NCI-H1092 treated with DMSO at 0.1 percent for 48 hours (cell line): ENCODE measurements at places on chromosomes 16 and 17.
A peak's percentile ranks its signal among the peaks of the same experiment; 100 is the strongest.

DNA sequence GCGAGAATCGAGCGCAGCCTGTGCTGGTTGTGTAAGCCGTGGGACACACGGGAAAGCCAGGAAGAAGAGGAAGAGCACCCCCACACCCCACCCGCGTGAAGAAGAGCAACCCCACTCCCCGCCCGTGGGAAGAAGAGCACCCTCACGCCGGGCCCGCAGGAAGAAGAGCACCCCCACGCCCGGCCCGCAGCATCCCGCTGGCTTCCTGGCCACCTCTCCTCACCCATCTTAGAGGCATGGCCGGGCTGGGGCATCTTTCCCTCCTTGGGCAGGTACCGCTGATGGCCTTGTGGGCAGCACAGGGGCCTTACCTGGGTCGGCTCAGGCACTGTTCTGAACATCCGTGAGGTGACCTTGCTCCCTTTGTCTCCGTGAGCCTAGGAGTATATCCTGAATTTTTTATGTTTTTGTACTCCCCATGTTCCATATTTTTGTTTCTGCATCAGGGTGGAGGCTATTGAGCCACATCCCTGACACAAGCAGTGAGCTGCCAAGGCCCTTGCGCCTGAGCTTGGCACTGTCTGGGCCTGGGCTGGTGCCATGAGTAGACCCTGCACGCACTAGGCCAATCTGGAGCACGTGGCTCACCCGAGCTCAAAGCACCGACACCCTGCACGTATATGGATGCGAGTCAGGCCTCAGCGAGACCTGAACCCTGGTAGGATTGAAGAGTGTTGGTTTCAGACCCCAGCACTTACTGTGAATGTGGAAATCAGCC, 71.4 kb upstream of the KCTD5 start:
- no peak for DNase-seq

DNA sequence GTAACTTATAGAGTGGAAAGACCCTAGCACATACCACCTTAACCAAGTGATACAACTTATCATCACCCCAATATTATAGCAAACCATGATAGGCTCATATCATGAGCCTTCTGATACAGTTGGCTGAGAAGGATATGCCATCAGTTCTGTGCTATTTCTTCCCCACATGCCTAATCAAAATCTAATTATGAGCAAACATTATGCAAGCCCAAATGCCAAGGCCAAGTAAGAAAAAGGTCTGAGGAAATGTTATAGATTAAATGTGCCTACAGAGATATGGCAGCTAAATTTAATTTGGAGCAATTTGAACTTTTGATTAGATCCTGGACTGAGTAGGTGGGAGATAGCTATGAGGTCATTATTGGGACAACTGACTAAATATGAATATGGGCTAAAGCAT, 225.9 kb upstream of the PMFBP1 start:
- no peak for DNase-seq

- no peak for DNase-seq
These were observed 19.2 kb downstream of the FAM234A start for GRCh38 chr16:253833-254232.

DNA sequence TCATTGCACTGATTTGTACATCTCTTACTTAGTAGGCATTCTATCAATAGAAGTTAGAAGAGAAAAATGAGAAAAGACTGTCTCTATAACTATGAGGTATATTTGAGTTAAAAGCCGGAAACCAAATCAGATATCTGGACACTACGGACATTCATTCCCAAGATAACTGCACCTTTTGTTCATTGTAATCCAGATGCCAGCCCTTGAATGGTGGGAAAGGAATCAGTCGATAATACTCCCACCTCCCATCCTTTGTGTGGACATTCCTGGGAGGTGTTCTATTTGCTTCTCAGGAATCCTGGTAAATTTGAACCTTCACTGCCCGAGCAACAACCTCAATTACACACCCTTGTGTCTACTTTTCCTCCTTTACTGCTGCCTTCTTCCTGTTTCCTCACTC, 225.2 kb downstream of the CHD9NB start:
- no peak for DNase-seq

DNA sequence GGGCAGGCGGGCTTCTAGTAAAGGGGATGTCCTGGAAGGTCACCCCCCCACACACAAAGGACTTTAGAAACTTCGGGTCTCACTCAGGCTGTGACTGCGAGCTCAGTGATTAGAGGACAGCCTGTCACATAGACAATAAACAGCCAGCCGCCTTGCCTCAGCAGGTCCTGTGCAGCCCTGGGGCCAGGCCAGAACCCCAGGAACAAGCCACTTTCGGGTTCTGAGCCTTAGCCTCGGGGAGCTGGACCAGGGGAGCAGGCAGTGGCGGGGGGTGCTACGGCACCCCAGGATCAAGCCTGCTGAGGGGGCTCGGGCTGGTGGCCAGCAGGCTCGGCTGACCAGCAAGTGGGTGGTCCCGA, 1.1 kb downstream of the GAS7 start:
- DNase-seq, result no peak

- no peak for DNase-seq
These were observed 32.2 kb downstream of the FAM222B start for GRCh38 chr17:28810437-28810836.

DNA sequence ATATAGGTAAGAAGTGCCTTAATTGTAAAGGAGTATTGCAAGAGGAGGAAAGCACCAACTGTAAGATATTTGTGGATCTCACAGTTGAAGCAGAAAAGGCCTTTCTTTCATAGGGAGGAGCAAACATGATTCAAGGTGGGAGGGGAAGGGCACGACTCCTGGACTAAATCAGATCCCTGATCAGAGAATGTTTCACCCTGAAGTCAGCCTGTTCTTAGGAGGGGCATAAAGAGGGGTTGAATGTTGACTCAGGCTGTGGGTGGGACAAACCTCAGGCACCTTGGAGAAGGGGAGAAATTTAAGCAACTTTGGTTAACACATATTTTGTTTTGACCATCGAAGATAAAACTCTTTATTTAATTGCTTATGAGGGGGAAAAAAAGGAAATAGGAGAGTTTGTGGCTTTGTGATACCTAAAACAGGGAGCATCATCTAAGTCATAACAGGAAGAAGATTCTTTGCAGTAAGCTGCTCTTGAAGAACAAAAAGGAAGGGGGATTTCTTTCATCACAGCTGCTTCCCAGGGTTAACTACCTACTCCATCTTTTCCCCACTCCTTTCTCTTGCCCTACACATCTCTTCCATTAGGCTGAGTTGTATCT, 158.6 kb upstream of the ZNF267 start:
- DNase-seq, result no peak

GRCh38 chr17:31415004-31415454, 23.6 kb downstream of the RAB11FIP4 start:
- no peak for DNase-seq

DNA sequence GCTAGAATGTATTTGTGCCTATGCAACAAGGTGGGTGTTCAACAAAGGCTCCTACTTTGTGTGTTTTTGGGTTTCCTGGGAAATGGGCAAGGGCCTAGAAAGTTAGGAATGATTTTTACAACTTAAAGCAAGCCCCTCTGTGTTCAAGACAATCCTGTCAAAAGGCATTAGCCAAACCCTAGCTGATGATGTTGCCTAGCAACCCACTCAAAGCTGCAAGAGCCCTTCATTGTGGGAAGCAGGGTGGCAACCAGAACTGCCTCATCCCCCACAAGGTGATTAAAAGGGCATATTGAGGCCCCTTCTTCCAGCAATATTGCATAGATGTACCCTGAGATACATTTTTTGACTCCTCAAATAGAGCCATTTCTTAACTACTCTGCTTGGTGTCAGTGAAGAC, 16.0 kb upstream of the RASL10B start:
- no peak for DNase-seq

- no peak for DNase-seq
These were observed 54.9 kb downstream of the ABCC6 start for GRCh38 chr16:16168431-16168830.

GRCh38 chr16:526181-527014, 1.1 kb upstream of the CAPN15 start:
- DNase-seq, result peak; percentile 51

DNA sequence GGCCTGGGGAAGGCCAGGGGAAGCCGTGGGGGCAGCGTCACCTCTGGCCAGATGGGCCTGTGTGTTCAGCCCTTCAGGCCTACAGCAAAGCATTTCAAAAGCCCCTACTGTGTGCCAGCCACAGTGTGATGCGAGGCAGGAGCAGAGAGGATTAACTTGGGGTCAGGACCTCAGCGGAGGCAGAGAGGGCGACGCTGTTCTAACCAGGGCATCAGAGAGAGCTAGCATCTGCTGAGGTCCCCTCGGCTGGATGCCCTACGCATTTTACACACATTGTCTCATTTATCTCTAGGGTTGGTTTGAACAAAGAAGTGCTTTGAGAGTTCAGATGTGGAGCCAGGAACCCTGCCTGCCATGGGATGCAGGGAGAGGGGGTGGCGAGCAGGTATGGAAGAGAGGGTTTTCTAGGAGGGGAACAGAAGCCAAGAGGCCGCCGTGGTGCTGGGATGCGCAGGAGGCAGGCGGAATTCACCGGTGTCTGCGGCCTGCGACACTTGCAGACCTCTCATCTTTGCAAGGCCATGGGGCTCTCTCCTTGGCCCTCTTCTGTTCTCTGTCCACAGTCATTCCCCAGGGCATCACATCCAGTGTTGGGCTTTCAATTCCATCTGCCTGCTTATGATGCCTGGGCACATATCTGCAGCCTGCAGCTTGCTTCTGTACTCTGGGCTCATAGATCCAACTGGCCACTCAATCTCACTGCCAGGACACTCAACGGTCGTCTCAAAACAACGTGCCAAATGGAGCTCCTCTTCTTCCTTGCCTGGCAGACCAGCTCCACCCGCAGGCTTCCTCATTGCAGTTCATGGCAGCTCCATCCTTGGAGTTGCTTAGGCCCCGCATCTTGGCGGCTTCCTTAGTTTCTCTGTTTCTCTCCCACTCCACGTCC, 8.1 kb upstream of the NKD1 start:
- DNase-seq, result no peak

- DNase-seq, result peak; percentile 46
These were observed 2.4 kb upstream of the BCKDK start for GRCh38 chr16:31105677-31106213.

DNA sequence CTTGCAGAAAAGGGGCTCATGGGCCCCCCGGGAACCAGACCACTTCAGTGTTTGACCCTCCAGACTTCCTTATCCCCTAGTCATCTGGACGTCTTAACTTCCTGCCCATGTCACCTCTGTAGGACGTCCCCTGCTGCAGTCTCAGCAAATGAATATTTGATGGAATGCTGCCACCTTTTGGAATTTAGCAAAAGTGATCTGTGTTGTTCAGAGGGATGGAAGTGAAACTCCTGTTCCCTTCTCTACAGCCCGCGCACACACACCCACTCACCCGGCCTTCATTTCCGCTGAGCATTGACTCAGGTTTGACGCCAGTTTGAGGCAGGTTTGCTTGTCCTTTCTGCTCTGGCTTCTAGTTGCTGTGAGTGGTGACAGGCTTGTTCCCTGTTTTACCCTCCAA, 507.2 kb upstream of the EEF2KMT start:
- no peak for DNase-seq

GRCh38 chr17:39175695-39176093, 9.7 kb upstream of the ARL5C start:
- no peak for DNase-seq

DNA sequence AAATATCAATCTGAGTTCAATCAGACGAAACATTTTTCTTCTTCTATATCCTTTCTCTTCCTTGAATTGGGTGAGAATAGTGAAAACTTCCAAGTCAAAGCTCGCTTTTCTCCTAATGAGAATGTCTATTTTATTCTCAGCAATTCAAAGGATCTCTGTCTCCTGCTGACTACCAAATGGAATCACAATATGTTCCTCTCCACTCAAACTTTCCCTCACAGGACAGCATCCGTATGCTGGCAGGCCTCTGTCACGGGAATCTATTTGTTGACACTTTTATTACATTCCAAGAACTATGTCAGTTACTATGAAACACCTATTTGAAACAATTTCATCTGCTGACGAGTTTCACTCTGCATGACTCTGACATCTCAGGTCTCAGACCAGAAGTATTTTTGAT, 1196.6 kb downstream of the CDH11 start:
- DNase-seq, result no peak

DNA sequence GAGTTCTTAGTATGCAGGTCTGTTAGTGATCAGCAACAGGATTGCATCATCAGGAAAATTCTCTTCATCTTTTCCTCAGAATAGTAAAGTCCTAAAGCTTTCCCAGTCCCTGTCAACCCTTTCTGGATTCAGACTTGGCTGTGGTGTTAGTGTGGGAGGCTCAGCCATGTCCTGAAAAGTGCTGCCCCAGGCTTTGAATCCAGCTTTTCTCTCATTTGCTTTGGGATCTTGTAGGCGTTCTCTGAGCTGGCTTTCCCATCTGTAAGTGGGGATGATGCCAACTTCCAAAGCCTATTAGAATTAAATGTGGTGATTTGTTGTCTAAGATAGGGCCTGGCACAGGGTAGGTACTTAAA, 3.0 kb downstream of the ALKBH5 start:
- no peak for DNase-seq
